Muscle of leg (tissue), 16 donors: ENCODE measurements at places on chromosomes 2 and 18. TPM values are rescaled to one million over a fixed set of nuclear protein-coding genes. Genes with fewer than 3 reads are reported as not detected.
A peak's percentile ranks its signal among the peaks of the same experiment; 100 is the strongest.

DNA sequence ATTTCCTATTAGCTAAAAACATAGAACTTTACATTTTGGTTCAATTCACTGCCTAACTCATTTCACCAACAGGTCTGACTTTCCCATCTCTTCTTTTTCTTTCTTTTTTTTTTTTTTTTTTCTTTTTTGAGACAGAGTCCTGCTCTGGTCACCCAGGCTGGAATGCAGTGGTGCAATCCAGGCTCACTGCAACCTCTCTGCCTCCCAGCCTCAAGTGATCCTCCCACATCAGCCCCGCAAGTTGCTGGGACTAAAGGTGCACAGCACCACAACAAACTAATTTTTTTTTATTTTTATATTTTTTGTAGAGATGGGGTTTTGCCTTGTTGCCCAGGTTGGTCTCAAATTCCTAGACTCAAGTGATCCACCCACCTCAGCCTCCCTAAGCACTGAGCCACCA, 57.8 kb upstream of the HNRNPA3 start:
- H3K4me1 ChIP-seq, result no peaks in the 10 kb centered on the region
- H3K27me3 ChIP-seq, result no peaks in the 10 kb centered on the region
- DNase-seq, result no peak
- H3K4me3 ChIP-seq, result no peak overlapping the region
- no peaks in the 10 kb centered on the region for H3K36me3 ChIP-seq

DNA sequence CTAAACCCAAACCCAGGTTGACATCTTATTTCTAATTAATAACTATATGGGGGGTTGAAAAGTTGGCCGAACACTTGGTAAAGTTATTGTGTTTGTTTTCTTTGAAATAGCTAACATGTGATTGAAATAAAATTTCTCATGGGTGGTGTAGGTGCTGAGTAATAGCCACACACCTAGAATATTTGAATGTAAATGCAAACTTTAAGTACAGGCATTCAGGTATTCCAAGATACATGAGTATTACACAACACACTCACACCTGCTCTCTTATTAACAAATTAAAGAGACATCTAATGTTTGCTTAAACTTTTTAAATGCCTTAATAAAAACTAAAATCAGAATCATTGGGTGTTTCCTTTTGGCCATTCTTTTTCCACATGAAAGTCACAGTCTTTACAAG, 165.5 kb downstream of the EHBP1 start:
- peaks cover 14% of the 10 kb centered on the region for H3K36me3 ChIP-seq
- H3K4me3 ChIP-seq, result no peak overlapping the region
- no peak for DNase-seq
- H3K27ac ChIP-seq, result no peak overlapping the region

DNA sequence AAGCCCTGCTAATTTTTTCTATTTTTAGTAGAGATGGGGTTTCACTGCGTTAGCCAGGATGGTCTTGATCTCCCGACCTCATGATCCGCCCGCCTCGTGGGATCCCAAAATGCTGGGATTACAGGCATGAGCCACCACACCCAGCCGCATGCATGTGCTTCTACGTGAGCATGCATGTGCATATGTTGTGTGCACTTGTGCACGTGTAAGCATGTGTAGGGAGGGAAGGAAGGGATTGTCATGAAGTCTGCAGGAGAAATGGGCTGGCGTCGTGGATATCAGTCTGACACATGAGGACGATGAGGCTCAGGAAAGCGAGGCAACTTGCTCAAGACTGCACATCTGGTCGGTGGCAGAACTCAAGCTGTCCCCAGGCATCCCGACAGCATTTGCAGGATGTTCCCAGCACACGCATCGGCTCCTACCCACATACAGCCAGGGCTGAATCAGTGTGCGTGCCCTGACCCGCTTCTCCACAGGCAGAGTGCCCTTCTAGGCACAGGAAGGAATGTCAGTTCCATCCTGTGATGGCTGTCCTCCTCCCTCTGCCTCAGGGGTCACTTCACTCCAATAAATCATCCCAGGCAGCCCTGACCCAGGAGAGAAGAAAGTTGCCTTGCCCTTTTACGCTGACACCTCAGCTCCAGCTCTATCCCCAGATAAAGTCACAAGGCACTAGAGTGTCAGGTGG, 49.9 kb upstream of the SLC14A2 start:
- H3K27ac ChIP-seq, result no peak overlapping the region
- no peaks in the 10 kb centered on the region for H3K36me3 ChIP-seq
- no peaks in the 10 kb centered on the region for H3K27me3 ChIP-seq
- DNase-seq, result no peak

DNA sequence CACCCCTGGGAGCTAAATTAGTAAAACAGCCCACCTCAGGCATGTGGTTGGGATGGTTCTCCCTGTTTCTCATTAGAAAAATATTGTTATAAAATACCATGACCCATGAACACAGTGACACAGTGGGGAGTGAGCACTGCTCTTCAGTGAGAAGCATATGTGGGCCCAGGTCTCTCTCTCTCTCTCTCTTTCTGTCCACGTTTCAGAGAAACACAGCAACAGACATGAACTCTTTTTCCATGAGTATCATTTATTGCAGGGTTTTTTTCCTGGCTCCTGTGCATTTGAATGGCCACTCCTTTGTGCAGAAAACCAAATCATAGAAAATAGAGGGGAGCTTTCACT, 41.2 kb downstream of the CYRIA start:
- no peak overlapping the region for H3K27ac ChIP-seq
- peak; percentile 57 for DNase-seq
- H3K36me3 ChIP-seq, result peaks cover 2% of the 10 kb centered on the region
- H3K4me3 ChIP-seq, result no peak overlapping the region
- peaks cover 30% of the 10 kb centered on the region for H3K4me1 ChIP-seq

GRCh38 chr2:161954103-161954502, 119.9 kb downstream of the DPP4 start:
- no peaks in the 10 kb centered on the region for H3K4me1 ChIP-seq
- no peaks in the 10 kb centered on the region for H3K36me3 ChIP-seq
- no peak overlapping the region for H3K27ac ChIP-seq
- no peak overlapping the region for H3K4me3 ChIP-seq

DNA sequence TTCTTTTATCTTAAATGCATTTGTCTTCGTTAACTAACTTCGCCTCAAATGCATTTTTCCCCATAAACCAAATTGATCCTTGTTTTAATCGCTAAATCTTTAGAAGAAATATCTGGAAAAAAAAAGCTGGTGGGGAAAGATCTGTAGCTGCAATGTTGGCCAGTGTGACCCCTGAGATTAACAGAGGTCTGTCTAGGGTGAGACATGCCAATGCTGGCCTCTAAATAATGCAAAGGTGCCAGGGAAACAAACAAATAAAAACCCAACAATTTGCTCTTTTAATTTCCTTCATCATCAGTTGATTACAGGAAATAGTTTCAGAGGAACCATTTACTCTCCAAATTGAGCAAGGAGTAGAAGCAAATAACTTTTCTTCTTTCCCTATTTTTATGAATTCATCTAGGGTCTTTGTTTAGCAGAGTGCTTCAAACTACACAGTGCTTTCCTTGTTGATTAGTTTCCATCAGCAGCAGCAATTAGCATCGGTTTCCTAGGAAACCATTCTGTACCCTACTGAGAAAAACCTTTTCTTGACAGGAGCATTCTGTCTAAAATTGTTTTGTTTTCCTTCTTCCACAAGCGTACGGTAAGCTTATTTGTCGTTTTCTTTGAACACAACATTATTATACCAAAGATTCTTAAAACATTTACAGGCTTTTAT, 100.5 kb upstream of the UNC80 start:
- H3K27me3 ChIP-seq, result no peaks in the 10 kb centered on the region
- peak; percentile 2 for DNase-seq
- H3K4me3 ChIP-seq, result no peak overlapping the region
- H3K27ac ChIP-seq, result no peak overlapping the region

- peaks cover 7% of the 10 kb centered on the region for H3K27me3 ChIP-seq
- no peaks in the 10 kb centered on the region for H3K36me3 ChIP-seq
- no peak overlapping the region for H3K27ac ChIP-seq
- H3K4me1 ChIP-seq, result peaks cover 6% of the 10 kb centered on the region
- peak; percentile 42 for DNase-seq
Observed at GRCh38 chr18:59140302-59140885, 710 bp downstream of the SEC11C start.

DNA sequence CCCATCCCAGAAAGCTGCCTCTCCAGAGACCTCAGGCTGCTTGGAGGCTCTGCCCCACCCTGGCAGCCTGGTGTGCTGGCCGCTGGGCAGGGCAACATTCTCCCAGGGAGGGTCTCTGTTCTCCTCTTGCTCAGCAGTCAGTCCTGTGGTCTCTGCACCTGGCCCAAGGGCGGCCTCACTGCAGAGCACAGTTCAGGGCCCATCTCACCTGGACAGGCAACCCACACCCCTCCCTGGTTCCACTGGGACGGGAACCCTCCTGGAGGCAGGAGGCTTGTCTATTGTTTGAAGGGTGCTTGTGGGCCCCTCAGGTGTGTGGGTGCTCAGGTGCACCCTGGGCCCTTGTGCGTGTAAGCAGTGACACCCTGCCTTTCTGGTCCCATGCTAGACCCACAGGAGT, 67.2 kb upstream of the OTOS start:
- peaks cover 2% of the 10 kb centered on the region for H3K27me3 ChIP-seq
- H3K4me1 ChIP-seq, result peaks cover 21% of the 10 kb centered on the region
- no peak overlapping the region for H3K27ac ChIP-seq
- no peaks in the 10 kb centered on the region for H3K36me3 ChIP-seq
- DNase-seq, result no peak

- no peak overlapping the region for H3K4me3 ChIP-seq
- H3K36me3 ChIP-seq, result no peaks in the 10 kb centered on the region
- no peaks in the 10 kb centered on the region for H3K27me3 ChIP-seq
- H3K27ac ChIP-seq, result no peak overlapping the region
- no peaks in the 10 kb centered on the region for H3K4me1 ChIP-seq
Observed at GRCh38 chr18:6714010-6714409, 15.5 kb upstream of the ARHGAP28 start.

- no peaks in the 10 kb centered on the region for H3K36me3 ChIP-seq
- no peak for DNase-seq
- no peaks in the 10 kb centered on the region for H3K4me1 ChIP-seq
- no peak overlapping the region for H3K4me3 ChIP-seq
- H3K27ac ChIP-seq, result no peak overlapping the region
Observed at GRCh38 chr2:65782186-65782585, 349.8 kb upstream of the SPRED2 start.

DNA sequence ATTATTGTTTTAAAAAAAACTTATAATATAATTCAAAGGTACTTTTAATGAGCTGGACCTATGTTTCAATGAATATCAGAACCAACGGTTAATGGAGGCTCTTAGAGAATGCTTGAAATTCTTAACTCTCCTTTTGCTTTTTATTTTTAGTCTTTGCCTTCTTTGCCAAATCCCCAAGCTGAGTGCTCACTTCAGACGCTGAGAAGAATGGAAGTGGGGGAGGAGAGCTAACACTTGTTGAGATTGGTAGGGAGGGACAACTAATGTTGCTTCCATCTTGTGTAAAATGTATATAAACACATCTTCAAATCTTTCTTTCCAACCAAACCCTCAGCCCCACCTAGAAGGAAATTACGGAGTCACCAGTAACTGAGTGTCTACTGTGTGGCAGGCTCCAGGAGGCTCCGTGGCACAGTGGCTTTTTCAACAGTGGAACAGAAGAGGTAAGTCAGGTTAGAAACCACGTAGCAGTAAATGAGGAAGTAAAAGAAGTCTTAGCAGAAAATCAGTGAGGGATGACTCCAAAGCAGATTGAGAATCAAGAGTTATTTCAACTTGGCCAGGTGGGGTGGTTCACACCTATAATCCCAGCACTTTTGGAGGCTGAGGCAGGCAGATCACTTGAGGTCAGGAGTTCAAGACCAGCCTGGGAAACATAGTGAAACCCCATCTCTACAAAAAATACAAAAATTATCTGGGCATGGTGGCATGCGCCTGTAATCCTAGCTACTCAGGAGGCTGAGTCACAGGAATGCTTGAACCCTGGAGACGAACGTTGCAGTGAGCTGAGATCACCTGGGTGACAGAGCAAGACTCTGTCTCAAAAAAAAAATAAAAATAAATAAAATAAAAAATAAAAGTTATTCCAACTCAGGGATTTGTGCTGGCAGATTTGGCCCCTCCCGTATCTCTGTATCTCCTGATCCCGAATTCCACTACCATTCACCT, 45.0 kb upstream of the CREB1 start:
- no peaks in the 10 kb centered on the region for H3K27me3 ChIP-seq
- no peaks in the 10 kb centered on the region for H3K4me1 ChIP-seq
- no peak overlapping the region for H3K4me3 ChIP-seq
- no peak overlapping the region for H3K27ac ChIP-seq
- no peaks in the 10 kb centered on the region for H3K36me3 ChIP-seq

GRCh38 chr2:51717312-51717711, 685.4 kb upstream of the NRXN1 start:
- no peak for DNase-seq
- no peaks in the 10 kb centered on the region for H3K27me3 ChIP-seq

DNA sequence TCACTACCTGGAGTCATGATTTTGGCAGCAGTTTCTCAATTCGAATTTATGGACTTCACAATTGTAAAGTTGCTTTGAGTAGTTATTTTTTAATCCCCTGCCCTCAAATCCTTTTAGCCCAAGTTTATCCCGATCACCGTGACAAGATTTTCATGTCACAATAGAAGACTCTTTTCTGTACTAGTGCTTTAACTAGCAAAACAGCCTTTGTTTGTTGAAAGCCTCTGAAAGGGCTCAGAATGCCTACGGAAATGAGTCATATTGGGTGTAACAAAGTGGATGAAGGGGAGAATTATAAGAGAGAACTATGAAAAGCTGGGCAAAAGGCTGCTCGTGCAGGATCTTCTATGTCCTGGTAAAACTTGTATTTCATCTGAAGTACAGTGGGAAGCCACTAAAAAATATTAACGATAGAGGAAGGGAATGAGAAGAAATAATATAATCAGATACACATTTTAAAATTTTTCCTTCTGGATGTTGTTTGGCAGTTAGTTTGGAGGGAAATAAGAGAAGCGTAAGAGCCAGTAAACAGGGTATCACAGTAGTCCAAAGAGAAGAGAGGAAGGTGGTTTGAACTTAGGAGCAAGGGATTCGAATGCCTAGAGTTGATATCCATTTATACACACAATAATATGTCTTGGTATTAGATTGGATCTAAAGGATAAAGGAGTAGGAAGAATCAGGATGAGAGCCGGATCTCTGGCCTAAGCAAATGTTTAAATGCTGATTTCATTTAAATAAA, 114.9 kb downstream of the GALNT13 start:
- H3K36me3 ChIP-seq, result no peaks in the 10 kb centered on the region
- no peaks in the 10 kb centered on the region for H3K27me3 ChIP-seq
- DNase-seq, result no peak
- no peak overlapping the region for H3K4me3 ChIP-seq
- H3K4me1 ChIP-seq, result no peaks in the 10 kb centered on the region
- no peak overlapping the region for H3K27ac ChIP-seq

DNA sequence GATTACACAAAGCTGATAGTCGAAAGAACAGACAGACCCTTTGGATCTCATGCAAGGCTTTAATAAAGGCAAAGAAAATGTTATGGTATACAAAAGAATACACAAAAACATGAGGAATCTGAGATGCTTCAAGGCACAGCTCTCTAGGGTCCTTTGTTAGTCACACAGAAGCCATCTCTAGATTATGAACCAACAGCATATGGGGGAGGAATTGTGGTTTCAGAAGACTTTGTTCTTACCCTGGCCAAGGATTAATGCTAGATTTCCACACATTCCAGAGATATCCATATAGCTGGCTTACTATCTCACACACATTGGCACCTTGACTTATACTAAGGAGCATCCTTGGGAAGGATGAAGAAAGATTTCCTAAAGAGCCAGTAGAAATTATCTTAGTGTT, 206.1 kb downstream of the GULP1 start:
- H3K4me1 ChIP-seq, result no peaks in the 10 kb centered on the region
- H3K36me3 ChIP-seq, result no peaks in the 10 kb centered on the region
- H3K4me3 ChIP-seq, result no peak overlapping the region
- no peaks in the 10 kb centered on the region for H3K27me3 ChIP-seq
- no peak overlapping the region for H3K27ac ChIP-seq

The TWIST2 gene
- 13.6 TPM for total RNA-seq

The SERPINB12 gene
- total RNA-seq, result 0.62 TPM

The SERPINB13 gene
- not detected for total RNA-seq

The SH3RF3 gene
- 2.7 TPM for total RNA-seq

The MALT1 gene
- 21.3 TPM for total RNA-seq

The OTOS gene
- not detected for total RNA-seq
